Esophagus squamous epithelium (tissue), 5 donors: ENCODE measurements at places on chromosomes 1 and 21.

- DNase-seq, result no peak
Measured at GRCh38 chr1:86455073-86455472, 13.7 kb upstream of the CLCA1 start.

DNA sequence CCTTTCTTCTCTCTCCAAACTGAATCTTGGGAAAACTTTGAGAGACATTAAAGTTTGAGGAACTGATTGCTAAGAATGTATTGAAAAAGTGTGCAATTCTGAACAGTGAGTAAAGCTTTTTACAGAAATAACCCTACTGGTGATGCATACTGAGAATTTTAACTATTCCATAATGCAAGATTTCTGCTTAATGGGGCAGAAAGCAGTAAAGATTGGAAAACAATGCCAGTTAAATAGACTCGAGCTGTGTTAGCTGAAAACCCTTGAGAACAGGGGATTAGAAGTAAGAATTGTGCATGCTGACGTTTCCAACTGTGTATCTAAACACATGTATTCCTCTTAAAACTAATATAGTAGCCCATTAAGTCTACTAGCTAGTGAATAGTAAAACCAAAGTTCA is 1500.2 kb upstream of the PRMT6 start:
- no peak for DNase-seq

DNA sequence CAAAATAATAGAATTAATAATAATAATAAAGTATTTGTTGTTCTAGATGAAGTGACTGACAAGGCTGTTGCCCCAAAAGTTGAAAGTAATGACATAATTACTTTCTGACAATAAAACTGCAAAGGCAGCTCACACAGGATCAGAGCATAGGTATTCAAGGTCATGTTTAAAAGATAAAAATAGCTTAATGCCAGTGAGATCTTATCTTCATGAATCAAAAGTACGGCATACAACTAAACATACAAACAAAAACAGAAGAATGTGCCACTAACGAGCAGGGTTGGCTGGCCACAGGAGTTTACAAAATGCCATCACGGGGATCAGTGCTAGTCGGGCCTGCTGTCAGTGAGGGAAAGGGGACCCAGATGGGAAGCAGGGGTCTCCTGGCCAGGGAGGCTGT is 22.4 kb upstream of the TMPRSS2 start:
- DNase-seq, result no peak

DNA sequence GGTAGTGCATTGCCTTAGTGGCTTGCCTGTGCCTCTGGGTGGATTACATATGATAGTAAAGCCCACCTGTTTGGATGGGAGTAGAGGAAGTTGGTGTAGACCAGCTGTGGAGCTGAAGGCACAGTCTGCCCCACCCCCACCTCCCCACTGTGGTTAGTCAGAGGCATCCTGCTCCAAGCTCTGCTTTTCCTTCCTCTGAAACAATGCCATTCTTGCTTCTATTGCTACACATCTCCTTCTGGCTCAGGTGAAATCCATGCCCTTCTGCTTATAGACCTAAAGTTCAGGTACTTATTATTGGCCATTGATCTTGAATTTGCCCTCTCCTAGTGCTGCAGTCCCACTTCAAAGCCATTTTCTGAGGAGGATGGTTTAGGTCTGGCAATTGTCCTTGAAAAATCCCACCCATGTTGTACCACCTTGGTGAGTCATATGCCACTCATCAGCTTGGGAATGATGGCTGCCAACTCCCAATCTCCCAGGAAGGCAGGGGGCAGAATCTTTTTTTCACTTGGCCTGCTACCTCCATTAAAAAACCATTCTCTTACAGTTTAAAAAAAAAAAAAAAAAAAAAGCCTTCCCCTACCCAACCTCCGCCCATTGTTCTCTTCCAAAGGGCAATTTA is 6.7 kb upstream of the TXLNA start:
- DNase-seq, result no peak

DNA sequence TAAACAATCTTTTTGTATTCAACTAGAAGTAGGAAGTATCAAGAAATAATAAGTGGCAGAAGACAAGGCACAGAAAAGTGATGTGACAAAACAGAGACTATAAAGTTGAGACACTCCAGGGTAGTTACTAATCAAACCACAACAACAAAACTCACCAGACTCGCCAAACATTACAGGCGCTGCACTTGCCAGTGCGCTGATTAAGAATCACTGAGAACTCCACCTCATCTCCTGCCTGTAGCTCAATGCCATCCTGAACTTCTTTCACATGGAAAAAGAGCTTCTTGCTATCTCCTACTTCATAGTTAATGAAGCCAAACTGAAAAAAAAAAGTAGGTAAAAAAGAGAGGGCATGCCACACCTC is 2.8 kb upstream of the NRAS start:
- DNase-seq, result no peak
